ENCODE measurements at places on chromosomes 11 and 22.

DNA sequence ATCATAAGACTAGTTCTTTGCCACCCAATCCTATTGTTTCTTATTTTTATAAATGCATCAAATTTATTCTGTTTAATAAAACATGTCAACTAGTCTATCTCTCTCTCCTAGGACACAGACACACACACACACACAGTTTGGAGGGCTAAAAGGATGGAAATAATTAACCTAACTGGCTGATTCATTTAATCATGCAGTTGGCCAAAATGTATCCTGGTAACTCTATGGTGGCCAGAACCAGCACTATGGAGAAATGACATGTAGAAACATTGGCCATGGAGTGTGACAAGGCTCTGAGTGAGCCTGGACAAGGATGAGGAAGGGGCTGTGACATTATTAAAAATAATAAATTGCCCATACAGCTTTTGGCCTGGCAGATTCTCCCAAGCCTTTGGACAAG lies 64.1 kb downstream of the CLPB start:
- no peak for DNase-seq

DNA sequence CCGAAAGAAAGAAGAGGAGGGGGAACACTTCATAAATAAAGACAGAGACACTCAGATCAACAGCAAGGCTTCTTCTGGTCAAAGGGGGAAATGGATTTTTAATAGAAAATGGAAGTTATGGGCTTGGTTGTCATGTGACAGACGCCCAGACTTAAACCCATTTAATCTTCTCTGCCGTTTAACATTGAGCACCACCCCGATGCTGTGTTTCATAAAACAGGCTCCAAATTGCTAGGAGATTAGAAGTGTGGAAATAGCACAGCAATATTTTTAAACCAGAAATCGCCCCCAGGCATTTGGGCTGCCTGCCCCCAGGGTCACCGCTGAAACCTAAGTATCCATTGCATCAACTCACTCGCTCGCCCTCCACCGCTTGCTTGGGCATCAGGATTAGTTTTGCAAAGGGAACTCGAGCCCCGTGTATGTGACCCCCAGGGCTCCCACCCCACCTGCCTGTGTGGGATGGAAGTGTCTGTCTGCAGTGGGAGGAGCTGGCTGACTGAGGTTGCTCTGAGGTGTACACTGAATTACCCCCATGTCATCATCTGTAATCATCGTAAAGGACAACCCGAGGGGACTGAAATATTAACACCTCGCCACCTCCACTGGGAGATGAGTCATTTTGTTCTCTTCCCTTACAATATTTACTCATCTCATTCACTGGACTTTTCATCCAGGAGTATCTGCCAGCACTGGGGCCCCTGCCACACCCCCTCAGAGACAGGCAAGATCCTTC lies 10.7 kb downstream of the DSCAML1 start:
- no peak for DNase-seq

DNA sequence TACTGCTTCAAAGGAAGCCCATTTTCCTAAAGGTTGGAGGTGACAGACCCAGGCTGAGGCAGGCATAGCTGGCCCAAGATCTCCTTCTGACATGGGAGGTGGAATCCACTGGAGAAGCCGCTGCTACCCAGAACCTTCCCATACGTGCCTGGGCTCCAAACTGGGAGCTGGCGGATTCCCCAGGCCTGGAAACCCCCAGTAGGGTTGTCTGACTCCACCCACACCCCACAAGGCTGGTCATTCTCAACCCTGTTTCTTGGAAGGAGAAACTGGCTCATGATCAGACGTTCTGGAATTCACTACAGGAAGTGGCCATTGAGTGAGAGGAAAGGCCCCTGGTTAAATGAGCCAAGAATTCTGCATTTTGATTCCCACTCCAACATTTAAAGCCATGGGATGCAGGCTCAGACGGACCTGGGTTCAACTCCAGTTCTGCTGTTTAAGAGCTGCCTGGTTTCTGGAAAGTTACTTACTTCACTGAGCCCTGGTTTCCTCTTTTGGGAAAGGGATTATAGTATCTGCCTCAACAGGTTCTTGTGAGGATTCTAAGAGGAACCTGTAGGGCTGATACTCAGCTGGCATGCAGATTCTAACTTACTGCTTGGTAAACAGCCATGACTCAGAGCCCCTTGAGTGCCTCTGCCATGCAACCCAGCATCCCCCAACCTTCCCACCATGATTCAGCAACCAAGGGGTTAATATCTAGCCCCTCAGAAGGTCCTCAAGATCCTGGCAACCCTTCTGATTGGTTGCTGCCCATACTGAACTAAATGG lies 19.4 kb upstream of the TSKU start:
- no peak for DNase-seq

GRCh38 chr11:11498195-11498594 lies 123.6 kb downstream of the GALNT18 start:
- no peak for DNase-seq

GRCh38 chr22:44383652-44384562 lies 71.2 kb upstream of the SHISAL1 start:
- DNase-seq, result no peak

DNA sequence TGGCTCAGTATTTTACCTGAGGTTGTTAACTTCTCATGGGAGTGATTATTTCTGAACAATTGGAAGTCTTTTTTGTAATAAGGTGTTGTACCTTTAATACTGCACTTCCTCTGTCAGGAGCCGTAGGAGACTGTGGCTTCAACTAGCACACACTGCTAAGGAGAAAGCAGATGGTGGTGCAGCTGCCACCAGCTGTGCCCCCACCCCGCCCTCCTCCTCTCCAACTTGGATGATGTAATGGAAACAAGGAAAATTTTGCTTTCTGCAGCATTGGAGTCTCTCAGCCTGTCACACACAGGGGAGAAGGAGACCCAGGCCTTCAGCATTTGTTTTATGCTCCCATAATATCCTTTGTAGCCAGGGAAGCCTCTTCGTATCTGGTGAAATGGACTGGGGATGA lies 91.2 kb downstream of the TEAD1 start:
- no peak for DNase-seq

DNA sequence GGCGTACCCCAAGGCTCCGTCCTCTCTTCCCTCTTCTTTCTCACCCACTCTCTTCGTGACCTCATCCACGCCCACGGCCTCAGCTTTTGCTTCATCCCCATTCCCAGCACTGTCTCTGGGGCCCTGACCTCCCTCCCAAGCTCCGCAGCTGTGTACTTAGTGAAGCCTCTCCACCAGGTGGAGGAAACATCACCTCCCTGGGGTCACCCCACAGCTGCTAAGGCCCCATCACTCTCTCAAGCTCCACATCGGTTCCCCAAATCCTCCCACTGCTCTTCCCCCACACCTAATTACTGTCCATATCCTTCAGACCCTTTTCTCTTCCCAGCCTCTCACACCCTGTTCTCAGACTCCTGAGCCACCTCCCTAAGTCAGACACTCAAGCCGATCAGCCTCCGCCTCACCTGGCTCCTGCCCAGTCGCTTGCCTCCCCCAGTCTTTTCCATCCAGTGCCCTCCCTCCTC lies 7.9 kb upstream of the SYT7 start:
- no peak for DNase-seq

- DNase-seq, result peak; percentile 63
These were observed 56.1 kb downstream of the AMBRA1 start for GRCh38 chr11:46537537-46538295.

DNA sequence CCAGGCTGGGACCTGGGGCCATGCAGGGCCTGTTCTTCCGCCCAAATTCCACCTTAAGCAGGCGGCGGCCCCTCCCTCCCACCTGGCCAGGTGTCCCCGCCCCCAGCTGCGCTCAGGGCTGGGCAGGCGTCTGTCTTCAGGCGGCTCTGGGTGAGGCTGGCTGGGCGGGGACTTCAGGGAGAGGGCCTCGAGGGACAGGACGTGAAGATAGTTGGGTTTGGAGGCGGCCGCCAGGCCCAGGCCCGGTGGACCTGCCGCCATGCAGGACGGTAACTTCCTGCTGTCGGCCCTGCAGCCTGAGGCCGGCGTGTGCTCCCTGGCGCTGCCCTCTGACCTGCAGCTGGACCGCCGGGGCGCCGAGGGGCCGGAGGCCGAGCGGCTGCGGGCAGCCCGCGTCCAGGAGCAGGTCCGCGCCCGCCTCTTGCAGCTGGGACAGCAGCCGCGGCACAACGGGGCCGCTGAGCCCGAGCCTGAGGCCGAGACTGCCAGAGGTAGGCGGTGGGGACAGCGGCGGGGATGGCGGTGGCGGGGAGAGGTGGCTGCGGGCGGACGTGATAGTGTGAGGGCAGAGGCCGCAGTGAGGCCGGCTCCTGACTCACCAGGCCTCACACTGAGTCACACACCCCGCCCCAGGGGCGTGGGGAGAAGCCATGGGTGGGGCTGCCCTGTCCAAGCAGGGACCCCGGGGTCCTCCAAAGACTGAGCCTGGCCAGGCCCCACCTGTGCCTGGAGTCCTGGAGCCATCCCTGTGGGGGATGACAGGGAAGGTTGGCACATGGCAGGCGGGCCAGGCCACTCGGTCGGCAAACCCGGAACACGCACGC lies at the start of gene PKP3:
PKP3 (plus strand) TSS at position 176 of the 824 bp plus-strand sequence; CDS start at position 260, 84 bp downstream.
- no peak for DNase-seq

DNA sequence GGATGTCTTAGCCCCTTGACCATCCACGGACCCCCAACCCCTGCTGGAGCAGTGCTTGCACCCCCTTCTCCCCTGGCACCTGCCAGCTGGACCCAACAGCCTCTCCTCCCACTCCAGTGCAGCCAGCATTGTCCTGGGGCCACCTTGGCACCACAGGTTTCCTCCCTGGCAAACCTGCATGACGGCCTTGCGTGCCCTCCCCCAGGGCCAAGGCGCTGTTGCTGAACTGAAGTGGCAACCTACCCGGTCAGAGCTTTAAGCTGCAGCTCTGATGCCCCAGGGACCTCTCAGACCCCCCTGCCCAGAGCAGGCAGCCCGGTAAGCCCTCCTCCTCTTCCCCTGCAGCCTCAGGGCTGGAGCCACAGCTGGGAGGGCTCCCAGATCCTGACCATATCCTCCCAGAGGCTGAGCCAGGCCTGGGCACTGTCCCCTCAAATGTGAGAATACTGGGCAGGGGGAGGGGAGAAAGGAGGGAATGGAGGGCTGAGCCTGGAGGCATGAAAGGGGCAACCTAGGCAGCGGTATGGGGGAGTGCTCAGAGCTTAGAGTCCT lies 1.8 kb upstream of the LRRC75B start:
- no peak for DNase-seq

DNA sequence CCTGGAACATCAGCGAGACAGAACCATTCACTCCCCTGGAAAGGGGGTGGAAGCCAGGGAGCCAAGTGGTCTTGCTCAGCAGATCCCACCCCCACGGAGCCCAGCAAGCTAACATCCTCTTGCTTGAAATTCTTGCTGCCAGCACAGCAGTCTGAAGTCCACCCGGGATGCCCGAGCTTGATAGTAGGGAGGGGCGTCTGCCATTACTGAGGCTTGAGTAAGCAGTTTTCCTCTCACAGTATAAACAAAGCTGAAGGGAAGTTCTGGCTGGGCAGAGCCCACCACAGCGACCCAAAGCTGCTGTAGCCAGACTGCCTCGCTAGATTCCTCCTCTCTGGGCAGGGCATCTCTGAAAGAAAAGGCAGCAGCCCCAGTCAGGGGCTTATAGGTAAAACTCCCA lies 764.8 kb upstream of the LUZP2 start:
- DNase-seq, result no peak

DNA sequence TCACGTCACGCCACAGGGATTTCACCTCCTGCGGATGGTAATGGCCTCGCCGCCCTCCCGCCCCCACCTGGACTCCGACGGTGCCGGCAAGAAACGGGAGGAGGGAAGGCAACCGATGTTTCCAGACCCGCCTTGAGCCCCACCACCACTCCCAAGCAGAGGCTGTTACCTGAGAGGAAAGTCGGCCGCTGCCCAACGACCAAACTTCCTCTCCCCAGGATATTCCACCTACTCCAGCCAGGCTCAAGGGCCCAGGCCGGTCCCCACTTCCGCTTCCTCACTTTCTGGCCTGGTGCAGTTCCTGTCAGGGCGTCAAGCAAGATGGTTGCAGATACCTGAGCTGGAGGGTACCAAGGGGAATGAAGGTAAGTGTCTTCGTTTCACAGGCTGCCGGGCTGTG lies at the start of gene ENTHD1:
ENTHD1 (minus strand) TSS at position 235 of the 400 bp plus-strand sequence. CDS start 6,012 bp downstream, outside the sequence.
- DNase-seq, result no peak

DNA sequence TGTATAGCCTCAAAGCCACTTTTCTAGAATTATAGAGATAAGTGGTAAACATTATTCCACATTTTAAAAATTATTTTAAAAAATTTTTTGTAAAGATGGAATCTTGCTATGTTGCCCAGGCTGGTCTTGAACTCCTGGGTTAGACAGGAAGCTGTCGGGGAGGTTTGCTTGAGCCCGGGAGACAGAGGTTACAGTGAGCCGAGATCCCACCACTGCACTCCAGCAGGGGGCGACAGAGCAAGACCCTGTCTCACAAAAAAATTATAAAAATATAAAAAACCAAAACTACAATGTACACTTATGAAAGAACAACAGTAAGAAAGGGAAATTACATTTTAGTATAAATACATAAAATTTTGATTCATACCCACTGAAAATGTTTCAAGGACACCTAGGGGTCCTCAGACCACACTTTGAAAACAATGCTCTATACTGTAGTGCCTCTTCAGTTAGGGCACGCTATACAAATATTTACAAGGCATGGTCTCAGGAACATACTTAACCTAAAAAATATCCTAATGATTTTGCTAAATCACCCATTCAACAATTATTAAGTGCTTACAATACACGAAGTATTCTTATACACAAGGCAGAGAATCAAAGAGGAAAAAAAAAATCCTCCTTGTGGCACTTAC lies 111.2 kb downstream of the MRTFA start:
- peak; percentile 57 for DNase-seq

- DNase-seq, result no peak
These were observed 71.4 kb downstream of the CHST1 start for GRCh38 chr11:45593992-45594391.

- no peak for DNase-seq
These were observed 590.0 kb downstream of the METTL15 start for GRCh38 chr11:28697920-28698827.

GRCh38 chr22:42371099-42371498 lies 61.1 kb downstream of the NFAM1 start:
- DNase-seq, result no peak

GRCh38 chr22:43505423-43505822 lies 93.6 kb downstream of the MPPED1 start:
- no peak for DNase-seq
